SJSA1 (cell line): ENCODE measurements at places on chromosomes 6 and 20.

GRCh38 chr20:36149469-36149868 lies 5.1 kb upstream of the EPB41L1 start:
- no peak for DNase-seq

DNA sequence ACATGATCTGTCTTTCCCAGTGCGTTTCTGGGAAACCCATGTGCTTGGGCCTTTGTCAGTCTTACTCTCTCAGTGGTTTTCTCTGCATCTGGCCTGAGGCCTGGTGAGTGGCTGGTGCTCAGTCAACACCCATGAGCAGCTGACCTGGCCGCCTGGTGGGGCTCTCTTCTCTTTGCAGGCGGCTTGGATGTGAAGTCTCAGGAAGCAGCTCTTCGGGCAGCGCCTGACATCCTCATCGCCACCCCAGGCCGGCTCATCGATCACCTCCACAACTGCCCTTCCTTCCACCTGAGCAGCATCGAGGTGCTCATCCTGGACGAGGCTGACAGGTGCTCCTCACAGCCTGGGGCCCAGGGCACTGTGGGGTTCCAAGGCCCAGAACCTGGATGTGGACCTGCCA lies 10.8 kb downstream of the DDX27 start:
- DNase-seq: no peak

DNA sequence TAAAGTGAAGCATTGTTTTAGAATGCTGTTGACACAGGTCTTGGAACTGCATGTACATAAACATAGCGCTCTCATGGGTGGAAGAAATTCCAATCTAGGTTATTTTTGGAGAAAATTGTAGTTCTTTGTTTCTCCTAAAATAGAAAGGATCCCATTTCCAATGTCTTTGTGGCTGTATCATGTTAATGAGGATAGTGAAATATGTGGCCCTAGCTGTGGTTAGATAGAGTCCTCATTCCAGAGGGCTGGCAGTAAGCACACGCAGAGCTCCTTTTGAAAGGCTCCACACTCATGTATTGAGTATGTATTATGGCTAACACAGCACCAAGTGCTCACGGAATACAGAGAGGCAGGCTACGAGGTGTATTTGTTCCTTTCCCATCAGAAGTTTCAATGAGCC lies 60.9 kb downstream of the SNRNP48 start:
- no peak for DNase-seq

DNA sequence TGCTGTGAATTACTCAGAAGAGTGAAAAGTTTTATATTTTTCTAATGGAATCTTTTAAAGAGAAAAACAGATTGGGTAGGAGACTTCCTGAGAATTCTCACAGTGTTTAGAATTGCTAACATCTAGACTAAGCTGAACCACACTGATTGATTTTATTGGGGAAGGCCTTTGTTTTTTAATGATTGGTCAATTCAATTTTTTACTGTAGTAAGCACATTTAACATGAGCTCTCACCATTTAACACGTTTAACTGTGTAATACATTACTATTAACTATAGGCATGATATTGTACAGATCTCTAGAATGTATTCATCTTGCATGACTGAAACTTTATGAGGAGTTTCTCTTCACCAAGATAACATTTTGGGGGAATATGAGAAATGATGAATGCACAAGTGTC lies 987.3 kb downstream of the PHF3 start:
- DNase-seq: no peak

DNA sequence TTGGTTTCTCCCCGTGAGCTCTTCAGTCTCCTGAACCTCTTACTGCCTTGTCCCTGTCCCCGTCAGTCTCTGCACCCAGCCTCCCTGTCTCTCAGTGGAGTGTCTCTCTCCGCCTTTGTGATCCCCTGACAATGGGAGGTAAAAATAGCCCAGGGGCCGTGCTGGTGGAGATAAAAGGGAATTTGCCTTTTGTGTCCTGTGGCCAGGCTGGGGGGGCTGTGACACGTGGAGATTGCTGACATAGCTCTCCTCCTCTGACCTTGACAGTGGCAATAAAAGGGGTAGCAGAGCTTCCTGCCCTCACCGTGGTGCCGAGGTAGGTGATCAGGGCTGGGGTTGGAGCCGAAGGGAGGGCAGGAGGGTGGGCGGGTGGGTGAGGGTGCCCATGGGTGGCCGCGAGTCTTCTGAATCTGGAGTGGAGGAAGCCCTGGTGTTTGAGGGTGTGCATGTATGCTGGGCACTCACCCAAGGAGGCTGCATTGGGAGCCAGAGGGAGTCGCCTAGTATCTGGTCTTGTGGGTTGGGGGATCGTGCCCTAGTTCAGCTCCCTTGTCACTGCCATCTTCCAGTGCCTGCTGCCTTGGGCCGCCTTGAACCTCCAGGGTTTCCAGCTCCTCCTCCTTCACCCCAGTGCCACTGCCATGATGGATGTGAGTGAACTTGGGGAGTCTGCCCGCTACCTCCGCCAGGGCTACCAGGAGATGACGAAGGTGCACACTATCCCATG lies 21.9 kb downstream of the MYH7B start:
- peak; percentile 20 for DNase-seq

DNA sequence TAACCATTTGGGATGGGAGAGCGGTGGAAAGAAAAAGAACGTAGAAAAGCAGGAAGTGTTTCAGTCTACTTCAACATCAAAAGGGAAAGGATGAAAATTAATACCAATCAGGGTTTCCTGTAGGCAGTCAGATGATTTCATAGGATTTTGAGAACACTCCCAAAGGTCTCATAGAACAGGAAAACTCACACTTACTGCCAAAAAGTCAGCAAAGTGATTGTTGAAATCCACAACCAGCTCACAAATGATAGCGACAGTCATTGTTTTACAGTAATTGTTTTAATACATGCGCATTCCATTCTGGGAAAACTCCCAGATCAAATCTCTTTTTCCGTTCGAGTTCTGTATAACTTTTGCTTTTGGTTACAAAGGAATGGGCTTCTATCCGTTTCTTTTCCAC lies 5.3 kb upstream of the CNKSR3 start:
- DNase-seq: no peak

- no peak for DNase-seq
These were observed 74.6 kb downstream of the KIF16B start for GRCh38 chr20:16498526-16499253.

DNA sequence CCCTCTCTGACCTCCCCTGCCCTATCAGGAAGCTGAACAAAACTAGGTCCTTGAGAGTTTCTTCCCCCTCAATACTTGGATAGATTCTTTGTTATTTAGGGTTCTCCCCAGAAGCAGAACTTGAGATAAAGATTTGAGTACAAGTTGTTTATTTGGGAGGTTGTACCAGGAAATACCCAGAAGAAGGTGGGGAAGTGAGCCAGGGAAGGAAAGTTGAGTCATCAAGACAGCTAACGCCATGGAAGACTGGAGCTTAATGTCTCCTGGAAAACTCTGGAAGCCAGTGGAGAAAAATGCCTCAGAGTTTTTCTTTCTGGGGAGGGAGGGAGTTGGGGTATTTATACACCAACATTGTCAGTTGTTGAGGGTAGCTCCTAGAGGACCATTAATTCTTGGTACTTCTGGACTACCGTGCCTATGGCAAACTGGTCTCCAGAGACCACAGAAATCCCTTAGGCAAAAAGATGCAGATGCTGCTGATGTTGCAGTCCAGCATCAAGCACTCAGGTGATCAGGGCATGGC lies 102.6 kb upstream of the ZFP64 start:
- DNase-seq: no peak

DNA sequence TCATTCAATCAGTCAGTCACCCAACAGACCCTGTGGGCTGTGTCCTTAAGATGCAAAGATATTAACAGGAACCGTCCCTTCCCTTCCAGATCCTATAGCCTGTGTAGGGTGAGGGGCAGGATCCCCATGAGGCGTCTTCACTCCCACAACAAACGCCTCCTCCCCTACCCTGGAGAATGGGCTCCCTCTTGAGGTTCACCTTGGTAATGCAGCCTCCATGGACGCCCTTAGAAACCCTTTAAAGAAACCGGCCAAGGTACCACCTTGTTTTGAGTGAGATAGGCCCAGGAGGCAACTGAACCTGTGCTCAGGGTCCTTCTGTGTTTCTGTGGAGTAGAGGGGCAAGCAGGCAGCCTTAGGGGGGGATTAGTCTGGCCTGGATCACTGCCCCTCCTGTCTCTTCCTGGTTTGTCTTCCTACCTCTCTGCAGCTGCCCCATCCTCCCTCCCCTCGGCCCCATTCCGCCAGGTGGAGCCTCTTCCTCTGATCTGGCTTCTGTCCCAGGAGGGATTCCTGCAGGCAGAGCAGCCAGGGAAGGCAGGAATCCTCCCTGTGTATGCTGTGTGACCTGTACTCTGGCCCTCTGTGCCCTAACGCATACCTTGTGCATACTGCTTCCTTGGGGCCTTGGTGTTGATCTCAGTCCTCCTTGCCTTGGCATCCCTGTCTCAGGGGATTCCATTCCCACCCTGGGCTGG lies 6.6 kb upstream of the GUCA1A start:
- peak; percentile 63 for DNase-seq

GRCh38 chr6:88177961-88178464 lies 11.9 kb upstream of the CNR1 start:
- DNase-seq: no peak

DNA sequence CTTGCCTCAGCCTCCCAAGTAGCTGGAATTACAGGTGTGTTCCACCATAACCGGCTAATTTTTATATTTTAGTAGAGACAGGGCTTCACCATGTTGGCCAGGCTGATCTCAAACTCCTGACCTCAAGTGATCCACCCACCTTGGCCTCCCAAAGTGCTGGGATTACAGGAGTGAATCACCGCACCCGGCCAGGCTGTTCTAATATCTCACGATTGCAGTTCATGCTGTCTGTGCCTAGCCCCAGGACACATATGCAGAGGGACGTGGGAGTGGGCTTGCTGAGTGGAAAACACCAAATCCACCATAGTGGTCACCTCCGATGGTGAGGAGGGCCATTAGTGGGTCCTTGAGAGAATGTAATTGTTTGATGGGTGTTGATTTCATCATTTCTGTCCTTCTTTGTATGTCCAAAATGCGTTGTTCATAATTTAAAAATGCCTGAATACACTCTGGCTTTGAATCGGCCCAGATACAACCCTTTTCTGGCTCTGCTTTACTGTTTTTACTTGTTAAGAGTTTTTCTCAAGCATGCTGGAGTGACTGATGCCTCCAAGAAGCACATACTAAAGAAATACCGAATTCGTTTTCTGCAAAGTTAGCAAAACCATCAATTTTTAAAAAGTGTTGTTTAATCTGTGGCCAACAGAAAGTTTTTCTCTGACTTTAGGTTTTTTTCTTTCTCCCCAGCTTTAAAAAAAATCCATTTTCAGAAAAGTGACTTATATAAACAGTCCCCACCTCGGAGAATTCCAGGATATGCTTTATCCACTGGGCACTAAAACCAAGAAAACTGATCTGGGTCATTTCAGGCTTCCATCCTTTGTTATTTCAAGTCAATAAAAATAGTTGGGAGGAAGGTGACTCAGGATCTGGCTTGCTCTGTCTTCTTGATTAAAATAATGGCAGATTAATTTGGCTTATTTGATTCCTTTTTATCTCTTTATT lies 18.8 kb upstream of the RALGAPA2 start:
- DNase-seq: no peak

DNA sequence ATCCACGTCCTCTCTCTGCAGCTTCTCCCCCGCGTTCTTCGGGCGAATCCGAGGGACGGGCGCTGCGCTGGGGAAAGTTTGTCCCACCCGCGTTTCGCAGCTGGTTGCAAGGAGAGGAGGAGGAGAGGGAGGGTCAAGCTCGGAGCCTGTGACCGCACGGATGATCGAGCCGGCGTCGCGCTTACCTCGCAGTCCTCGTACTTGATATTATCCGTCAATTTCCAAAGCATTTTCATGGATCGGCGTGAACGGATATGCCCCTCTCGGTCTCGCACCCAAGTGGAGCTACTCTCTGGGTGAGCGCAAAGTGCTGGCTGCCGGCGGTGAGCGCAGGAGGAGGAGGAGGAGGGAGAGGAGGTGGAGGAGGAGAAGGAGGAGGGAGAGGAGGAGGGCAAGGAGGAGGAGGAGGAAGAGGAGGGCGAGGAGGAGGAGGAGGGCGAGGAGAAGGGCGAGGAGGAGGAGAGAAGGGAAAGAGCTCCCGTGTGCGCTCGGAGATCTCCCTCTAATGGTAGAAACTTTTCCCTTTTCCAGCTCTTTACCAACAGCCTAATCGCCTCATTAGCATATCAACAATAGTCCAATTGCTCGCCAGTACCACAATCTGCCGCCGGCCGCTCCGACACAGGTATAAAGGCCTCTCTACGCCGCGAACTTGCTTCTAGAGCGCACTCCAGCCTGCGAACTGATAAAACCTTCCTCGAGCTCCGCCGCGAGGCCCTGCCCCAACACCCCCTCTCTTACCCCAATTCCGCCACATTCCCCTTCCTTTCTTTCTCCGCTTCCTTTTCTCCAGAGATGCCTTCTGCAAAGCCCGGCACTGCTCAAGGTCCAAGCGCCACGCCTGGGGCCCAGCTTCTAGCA lies at the start of gene TFAP2A:
TFAP2A (minus strand) TSS at position 319 of the 861 bp plus-strand sequence; CDS start at position 236, 83 bp downstream.
- peak; percentile 76 for DNase-seq

DNA sequence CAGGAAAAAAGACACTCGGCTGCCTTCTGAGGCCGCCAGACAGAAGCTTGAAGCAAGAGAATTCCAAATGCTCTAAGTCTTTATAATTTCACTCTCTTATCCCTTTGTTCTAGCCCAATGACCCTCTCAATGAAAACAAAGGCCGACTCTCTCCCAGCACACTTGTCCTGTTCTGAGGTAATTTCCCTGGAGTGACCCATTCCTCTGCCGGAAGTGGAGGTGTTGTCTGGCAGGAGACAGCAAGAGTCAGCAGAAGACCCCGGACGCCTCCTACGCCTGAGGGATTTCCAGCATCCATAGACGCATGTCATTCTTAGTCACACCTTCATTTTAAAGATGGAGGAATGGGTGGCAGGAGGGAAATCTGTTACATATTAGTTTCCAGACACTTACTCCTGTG lies 110.3 kb downstream of the SOD2 start:
- no peak for DNase-seq

DNA sequence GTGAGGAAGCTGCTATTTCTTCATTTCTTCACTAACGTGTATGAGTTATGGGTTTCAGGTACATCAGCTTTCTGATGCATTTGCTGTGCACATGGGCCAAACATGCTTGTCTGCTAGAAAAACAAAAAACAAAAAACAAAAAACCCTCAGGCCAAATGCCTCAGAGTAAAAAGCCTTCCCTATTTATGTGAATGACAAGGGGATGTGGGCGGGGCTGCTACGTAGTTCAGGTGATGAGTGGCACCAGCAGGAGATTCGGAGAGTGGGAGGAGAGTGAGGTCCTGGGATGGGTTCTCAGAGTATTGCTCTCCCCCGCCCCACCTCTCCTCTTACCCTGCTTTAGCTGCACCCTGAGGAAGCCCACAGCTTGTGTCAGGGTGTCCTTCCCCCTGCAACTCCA lies 596.8 kb upstream of the JAG1 start:
- DNase-seq: no peak

DNA sequence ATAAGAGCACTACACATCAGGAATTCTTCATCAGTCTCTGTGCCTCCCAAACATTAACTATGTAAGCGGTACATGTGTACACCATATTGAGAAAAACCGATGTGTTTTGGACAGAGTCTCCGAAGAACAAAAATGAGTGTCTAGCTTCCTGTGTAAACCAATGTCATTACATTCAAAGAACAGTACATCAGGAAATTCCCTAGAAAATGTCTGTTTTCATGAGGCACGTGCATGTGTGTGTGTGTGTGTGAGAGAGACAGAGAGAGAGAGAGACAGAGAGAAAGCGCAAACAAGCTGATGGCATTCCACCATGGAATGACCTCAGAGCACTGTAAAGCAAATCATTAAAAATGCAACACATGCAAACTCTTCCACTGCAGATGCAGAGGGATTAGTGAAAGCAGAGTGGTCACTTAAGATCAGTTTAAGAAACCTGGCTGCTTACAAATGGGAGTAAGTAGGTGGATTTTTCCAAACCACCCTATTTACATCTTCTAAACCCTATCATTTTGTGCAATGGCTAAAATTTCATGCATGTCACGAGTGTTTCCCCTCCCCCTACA lies 133.9 kb downstream of the HIVEP2 start:
- DNase-seq: no peak
